ENCODE measurements at places on chromosomes 2 and 18.
A peak's percentile ranks its signal among the peaks of the same experiment; 100 is the strongest.

DNA sequence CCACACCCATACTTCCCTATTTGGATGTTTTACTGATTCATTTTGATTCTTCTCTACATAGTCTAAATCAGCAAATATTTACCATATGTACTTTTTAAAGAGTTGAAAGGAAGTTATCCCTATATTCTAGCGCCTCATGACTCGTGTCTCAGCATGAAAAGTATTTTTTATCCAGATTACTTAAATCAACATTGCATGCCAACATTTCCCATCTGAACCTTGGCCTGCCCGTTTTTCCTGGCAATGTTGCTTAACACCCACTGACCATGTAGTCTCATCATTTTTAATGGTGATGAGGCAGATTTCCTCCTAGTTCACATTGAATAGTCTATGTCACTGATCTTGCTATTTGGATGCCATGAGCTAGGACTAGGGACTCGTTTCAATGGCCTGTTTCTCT is 13.2 kb upstream of the SCYGR5 start:
- DNase-seq, result no peak

- no peak for DNase-seq
Measured at GRCh38 chr18:60070631-60071030, 170.8 kb downstream of the PMAIP1 start.

DNA sequence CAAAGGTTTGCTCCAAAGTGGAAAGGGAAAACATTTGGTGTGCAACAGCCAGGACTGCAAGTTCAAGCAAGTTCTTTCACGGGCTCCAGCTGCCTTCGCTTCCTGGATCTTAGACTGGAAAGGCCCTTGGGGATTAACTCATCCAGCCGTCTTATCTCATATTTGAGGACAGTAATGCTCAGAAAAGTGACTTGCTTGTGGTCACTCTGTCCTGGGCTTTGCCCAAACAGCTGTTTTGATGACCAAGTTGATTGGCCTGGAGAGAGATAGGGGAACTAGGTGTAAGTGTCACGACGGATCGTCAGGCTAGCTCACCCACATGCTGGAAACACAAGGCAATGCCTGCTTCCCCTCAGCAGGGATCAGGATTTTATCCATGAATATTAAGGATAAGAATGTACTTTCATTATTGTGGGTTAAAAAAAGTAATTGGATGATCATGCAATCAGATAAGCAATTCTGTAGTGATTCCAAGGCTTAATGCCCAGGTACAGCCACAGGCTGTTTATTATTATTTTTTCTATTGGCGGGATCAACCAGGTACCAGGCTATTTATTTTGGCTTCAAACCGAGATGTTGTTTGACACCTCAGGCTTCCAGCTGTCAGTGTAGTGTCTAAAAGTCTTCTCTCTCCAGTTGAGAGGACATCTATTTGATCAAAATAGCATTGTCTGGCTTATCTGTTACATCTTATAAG is 162.5 kb upstream of the EPAS1 start:
- DNase-seq, result no peak

DNA sequence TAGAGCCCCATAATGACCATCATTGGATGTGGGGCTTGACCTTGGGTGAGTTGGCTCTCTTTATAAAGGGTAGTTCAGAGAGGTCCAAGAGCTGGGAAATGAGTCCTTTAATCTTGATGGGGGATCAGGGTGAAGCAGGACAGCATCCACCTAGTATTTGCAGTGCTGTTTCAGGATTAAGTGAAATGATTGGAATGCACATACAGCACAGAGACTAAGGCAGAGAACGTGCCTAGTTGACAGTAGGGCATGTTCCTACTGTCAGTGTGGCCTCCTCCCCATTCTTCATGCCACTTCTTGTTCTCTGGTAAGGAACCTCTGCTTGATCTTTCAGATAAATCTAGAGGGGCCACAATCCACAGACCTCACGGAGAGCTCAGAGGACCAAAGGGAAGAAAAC is 78.9 kb downstream of the TRIM43 start:
- no peak for DNase-seq

DNA sequence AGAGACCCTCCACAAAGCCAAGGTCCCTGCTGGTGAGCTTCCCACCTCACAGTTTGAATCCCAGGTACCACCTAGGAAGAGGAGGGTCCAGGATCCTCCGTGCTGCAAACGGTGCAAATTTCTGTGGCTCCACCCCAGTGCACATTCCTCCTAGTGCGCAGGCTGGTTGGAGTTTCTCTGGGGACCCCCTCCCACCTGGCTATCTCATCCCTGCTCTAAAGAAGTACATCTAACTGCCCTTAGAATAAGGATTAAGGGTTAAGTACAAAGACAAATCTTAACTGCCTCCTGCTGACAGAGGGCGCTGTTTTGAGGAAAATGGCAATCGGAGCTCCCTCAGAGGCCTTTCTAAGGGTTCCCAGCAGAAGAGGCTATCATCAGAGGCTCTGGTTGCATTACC is 109.6 kb upstream of the FSIP2 start:
- no peak for DNase-seq

DNA sequence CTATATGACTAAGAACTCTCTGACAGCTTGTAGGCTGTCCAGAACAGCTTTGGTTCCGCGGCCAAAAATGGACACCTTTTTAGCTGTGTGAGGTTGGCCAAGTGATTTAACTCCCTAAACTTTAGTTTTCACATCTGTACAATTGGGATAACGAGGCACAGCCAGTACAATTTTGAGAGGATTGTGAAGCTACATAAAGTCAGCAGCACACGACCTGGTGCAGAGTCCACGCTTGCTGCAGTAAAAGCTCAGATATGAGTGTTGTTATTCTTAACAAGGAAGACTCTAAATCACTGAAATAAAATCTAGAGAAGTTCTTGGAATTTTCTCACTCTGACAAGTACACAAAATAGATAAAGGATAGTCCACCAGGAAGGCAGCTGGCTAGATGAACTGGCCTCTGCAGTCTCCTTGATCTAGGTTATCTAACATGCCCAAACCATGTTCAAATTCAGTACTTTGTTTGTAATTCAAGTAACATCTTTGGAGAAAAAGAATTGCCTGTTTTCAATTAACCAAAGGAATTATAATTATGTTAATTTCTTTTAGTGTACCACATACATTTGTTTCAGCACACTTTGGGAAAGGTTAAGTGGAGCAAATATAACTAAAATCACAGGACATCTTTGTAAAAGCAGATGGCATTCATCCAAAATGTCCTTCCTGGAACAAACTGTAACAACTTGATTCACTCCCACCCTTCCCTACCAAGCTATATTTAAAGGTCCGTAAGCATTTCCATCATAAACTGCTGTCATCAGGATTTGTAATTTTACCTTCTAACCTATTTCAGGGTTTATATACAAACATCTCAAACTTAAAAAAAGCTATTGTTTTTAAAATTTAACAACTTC is 201.7 kb upstream of the STK17B start:
- DNase-seq, result no peak

DNA sequence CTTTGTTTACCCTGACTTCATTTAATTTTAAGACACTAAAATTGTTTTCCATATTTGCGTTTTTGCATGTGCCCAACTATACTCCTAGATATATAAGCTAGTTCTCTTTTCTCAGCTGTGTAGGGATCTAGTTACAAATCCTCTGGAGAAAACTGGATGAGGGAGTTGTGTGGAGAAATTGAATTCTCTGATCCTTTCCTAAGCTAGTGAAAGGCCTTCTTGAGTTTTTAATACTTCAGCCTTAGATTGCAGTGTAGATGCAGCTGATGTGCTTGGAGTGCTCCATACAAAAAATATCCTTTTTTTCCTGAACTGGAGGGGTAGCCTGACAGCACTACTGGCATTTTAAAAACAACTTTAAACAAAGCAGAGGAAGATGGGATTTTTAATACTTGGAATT is 8.6 kb upstream of the MTX2 start:
- no peak for DNase-seq

GRCh38 chr2:127122361-127123027 is 15.5 kb upstream of the BIN1 start:
- DNase-seq, result no peak

GRCh38 chr2:206482123-206482522 is 38.8 kb downstream of the ADAM23 start:
- no peak for DNase-seq

GRCh38 chr2:236775511-236775910 is 205.9 kb downstream of the ACKR3 start:
- no peak for DNase-seq

DNA sequence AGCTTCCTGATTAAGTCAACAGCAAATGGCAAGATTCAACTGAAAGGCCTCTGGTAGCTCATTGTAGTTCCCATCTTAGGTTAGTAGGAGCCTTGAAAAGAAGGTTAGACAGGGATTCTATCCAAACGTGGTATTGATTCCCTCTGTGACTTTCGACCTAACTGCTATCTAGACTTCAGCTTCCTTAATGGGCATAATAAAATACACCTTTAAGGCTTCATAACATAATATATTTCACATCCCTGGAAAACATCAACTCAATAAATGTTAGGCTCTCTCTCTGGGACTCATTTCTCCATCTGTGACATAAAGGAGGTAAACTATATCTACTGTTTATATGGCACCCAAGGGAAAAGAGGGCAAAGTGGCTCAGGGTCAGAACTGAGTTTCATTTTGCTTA is 60.9 kb downstream of the STK39 start:
- no peak for DNase-seq

DNA sequence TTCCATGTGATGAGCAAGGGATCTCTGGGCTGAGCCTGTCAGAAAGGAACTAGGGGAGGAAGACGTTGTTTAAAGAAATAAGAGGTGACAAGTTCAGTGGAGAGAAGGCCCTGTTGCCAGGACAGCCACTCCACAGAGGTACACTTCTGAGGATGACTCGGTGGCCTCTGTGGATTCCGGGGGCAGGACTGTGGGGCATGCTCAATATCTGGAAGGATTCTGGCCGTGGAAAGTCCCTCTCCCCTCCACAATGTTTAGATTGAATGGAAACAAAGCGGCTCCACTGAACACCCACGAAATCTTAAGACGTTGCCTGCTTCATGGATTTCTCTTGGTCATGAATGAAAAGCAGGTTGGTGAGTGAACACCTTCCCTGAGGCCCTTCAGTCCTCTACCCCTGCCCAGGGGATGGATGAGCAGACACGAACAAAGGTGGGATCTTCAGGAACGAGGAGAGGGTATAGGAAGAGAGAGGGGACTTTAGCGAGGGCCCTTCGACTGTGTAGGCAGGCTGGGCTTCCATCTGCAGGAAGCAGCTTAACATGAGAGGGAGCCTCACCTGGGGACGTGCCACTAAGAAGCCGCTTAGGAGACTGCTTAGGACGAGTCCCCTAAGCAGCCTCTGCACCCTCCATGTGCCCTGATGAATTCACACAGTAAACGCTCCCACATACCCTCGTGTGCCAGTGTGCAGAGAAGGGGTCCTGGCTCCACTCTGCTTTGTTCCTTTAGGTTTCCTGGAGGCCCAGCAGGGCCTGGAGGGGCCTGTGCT is 1.9 kb downstream of the NTSR2 start:
- no peak for DNase-seq

DNA sequence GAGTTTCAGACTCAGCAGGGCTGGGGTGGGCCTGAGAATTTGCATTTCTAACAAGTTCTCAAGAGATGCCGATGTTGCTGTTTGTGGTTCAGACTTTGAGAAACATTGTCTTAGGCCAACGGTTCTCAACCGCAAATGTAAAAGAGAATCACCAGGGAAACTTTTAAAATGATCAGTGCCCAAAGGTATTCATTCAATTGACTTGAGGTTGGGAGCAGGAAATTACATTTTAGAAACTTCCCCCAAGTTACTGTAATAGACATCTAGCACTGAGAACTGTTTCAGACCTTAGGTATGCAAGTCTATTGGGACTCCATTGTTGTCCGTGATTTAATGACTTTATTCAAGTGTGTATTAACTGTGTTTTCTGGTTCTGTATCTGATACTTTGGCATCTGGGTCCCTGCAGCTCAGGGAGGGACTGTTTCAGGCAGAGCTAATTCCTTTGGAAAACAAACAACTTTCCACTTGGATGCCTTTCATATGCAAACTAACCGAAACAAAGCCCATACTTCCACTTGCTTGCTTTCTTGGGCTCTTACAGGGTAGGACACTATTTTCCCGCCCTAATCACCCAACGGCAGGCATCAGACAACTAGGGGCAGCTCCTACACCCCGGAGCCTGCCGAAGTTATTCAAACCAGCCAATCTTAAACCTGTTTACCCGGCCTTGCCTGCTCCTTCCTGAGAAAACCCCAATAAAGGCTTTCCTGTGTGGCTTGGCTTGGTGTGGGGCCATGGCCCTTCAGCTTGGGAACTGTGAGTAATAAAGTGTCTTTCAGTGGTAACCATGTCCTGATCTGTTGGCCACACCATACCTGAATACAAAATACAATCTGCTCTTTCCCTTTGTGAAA is 97.6 kb downstream of the POLE4 start:
- DNase-seq, result no peak

DNA sequence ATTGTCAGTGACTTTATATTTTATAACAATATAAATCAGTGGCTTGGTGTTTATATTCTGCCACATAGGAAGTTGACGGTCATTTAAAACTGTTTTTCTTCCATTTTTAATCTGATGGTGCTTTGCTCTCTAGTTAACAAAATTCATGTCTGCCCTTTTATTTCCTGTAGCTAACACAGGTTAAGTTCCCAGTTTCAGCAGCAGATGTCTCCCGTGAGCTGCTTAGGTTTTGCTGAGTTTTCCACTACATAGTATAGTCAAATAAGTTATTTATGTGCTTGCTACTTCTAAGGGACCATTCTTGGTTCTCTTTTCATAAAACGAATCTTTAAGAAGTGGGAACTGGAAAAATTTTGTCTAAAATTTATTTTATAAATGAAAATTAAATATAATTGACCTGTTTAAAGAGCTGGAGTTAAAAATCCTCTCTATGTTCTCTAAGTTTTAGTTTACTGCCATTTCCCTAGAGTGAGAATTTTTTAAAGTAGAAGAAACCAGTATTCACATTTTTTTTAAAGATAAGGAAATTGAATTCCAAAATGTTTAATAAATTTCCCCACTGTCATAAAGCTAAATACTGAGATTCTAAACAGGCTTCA is 20.6 kb downstream of the HTR2B start:
- peak; percentile 24 for DNase-seq

GRCh38 chr2:10575609-10576280 is 114.0 kb downstream of the NOL10 start:
- no peak for DNase-seq

GRCh38 chr2:138607746-138608145 is 106.2 kb downstream of the SPOPL start:
- DNase-seq, result no peak
